ENCODE measurements at places on chromosomes 7 and 10.

GRCh38 chr7:28701731-28702130 lies 256.4 kb downstream of the TRIL start:
- no peak for DNase-seq

DNA sequence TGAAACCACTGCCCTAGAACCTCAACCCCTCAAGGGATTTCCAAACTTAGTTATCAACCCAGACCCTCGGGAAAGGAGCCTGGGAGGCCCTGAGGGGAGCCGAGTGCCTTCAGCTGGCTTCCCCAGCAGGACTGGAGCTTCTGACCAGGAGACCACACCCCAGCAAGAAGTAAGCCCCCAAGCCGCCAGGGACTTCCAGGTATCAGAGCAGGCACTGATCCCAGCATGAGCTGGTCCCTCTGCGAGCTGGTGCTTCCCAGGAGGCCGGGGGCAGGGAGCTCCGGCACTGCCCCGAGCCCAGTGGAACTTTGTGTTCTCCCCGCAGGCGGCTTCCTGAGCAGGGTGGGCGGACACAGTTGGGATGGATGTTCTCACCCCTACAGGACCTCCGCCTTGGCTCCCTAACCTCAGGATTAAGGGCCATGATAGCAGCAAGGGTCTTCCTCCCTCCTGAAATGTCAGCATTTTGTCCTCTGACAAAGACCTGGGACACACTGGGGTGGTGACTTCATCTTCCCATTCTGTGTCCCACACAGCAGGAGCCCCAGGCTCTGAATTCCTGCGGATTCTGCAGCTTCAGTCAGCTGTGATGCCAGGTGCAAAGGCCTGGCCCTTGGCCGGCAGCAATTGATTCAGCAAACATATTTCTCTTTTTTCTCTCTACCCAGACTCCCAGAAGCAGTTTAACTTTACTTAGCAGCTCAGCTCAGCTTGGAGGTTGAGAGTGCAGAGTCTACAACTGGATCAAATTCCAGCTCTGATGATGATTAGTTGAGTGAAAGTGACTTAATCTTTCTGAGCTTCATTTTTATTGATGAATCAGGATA lies 11.6 kb downstream of the ATP6V0E2 start:
- DNase-seq = no peak

GRCh38 chr7:112821345-112821744 lies 31.2 kb upstream of the TMEM168 start:
- no peak for DNase-seq

DNA sequence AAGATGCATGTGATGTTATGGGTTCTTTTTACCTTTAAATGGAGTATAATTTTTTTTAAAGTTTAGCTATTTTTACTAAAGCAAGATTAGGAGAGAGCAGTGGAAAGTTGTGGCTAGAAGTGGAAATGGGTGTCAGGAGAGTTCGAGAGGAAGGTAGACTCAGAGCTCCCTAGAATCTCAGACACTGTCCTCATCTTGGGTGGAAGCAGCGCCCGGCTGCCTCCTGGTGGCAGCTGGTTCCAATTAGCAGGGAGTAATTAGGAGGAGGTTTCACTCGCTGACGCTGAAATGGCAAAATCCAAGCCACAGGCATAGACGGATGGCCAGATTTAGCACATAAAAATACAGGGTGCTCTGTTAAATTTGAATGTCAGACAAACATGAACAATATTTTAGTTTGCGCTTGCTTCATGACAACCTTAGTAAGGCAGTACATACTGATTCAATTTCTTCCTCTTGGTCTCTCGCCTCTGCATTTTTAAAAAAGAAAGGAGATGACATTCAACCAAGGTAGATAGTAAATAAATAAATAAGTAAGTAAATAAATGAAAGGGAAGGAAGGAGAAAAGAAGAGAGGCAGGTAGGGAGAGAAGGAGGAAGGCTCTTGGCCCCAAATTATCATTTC lies 58.5 kb downstream of the LGI1 start:
- DNase-seq = no peak

DNA sequence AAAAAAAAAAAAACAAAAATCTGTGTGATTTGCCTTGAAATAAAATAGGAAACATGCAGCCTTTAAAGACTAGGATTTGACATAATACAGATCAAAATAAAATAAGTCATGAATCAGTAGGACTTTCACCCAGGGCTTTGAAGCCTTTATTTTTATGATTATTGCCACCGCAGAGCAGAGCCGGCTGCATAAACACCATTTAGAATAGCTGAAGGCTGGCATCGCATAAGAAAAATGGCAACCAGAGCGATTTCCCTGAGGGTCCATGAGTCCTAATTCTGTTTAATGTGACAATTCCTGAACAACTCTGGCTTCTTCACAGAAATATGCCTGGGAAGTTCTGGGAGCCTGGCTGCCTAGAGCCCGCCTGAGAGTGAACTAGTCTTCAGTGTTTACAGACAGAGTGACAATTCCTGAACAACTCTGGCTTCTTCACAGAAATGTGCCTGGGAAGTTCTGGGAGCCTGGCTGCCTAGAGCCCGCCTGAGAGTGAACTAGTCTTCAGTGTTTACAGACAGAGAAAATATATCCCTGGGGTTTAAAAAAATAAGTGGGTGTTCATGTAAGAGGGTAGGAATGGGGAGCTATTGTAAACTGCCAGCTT lies 112.0 kb downstream of the EEPD1 start:
- DNase-seq = no peak

DNA sequence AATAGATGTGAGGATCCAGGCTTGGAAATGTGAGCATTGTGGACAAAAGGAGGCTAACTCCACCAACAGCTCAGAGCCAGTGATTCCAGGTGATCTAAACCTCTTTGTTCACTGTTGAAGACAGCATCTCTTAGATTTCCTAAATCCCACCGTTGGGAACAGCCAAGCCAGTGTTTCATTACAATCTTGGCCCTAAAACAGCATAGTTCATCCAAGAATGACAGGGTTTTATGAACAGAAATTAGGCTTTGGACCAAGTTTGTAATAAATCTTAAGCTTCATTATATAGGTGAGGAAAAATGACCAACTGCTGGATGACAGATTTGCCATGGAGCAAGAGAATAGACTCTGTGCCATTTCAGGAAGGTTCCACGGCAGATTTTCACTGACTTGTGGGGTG lies 65.8 kb downstream of the MTURN start:
- no peak for DNase-seq

DNA sequence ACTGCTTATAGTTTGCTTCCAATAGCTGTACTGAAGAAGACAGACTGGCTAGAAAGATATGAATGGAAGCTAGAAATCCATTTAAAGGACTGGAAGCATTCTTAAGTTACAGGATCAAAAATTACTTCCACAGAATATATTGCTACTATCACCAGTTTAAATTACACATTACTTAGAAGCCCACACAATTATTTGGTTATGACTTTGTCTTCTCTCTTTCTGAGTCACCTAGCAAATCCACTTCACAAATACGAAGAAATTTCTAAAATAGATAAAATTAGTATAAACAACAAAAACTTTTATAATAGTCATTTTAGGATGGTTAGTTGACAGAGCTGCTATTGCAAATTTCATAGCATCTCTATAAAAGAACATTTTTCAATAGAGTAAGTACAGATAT lies 108.1 kb downstream of the SNX13 start:
- no peak for DNase-seq

GRCh38 chr7:121604627-121605316 lies 208.7 kb upstream of the FAM3C start:
- DNase-seq = no peak

DNA sequence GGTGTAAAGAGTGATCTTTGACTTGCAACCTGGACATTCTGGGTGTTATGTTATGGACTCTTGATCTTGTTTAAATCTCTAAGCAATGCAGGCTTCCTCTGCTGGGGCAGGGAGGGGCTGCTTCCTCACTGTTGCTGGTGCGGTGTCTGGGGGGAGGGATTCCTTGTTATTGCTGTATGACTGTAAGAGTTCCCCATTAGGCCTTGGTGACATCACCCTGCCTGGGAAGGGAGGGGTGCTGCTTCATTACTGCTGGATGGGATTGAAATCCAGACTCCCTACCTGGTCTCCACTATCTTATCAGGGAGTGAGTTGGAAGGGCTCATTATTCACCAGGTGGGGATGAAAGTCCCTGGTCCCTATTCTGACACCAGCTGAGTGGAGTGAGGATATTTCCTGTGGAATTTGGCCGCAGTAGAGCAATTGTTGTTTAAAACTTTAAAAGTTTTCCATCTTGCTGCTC lies 8.8 kb downstream of the OGDH start:
- DNase-seq = no peak

GRCh38 chr7:117872561-117873309 lies 506 bp downstream of the CTTNBP2 start:
- DNase-seq = peak; percentile 65

- DNase-seq = no peak
Observed at GRCh38 chr10:89575031-89575430, 39.6 kb upstream of the SLC16A12 start.

- no peak for DNase-seq
Observed at GRCh38 chr10:34049469-34049868, 715.0 kb upstream of the NRP1 start.

DNA sequence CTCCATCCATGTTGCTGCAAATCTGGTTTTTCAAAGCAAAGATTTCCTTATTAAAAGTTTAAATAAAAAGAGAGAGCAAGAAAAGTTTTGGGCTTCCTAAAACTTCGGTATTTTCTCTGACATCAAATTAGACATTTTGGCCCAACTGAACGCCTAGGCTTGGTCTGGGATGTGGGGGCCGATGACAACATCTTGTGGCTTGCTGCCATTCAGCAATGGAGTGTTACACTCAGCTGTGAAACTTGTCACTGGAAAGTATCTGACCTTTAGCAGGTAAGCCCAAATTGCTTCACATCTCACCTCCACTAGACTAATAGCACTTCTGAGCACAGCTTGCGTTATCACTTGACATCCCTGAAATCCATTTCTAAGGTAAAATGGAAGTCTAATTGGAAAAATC lies 320.6 kb downstream of the GATA3 start:
- no peak for DNase-seq

GRCh38 chr10:114869520-114869892 lies 47.9 kb downstream of the FHIP2A start:
- DNase-seq = no peak

DNA sequence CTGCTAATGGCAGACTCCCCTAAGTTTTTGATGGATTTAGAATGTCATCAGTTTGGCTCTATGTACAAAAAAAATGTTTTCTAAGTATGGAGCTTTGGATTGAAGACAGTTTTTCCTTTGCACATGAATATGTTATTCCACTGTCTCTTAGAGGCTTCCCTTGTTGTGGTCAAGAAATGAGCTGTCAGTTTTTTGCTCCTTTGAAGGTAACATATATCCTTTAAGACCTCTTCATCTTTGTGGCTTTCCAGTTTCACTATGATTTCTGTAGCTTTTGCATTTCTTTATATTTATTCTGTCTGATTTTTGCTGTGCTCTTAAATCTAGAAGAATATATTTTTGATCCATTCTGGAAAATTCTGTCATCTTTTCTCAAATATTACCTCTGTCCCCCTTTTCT lies 15.8 kb upstream of the ODAD2 start:
- no peak for DNase-seq

DNA sequence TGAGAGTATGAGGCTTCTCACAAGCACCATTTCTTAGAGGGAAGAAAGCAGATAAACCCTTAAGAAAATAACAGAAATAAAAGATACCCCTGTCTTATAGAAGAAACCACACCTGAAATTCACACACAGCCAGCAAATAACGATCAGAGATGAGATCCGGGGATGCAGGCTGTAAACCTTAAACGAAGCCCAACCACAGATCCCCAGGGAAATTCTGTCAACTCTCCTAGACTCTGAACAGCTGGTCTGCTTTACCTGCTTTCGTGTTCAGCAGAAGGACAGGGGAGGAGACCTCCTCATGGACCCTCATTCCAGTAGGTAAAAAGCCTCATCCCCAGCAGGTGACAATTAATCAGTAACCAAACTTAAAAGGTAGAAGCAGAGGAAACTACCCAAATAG lies 45.0 kb downstream of the VOPP1 start:
- DNase-seq = no peak

DNA sequence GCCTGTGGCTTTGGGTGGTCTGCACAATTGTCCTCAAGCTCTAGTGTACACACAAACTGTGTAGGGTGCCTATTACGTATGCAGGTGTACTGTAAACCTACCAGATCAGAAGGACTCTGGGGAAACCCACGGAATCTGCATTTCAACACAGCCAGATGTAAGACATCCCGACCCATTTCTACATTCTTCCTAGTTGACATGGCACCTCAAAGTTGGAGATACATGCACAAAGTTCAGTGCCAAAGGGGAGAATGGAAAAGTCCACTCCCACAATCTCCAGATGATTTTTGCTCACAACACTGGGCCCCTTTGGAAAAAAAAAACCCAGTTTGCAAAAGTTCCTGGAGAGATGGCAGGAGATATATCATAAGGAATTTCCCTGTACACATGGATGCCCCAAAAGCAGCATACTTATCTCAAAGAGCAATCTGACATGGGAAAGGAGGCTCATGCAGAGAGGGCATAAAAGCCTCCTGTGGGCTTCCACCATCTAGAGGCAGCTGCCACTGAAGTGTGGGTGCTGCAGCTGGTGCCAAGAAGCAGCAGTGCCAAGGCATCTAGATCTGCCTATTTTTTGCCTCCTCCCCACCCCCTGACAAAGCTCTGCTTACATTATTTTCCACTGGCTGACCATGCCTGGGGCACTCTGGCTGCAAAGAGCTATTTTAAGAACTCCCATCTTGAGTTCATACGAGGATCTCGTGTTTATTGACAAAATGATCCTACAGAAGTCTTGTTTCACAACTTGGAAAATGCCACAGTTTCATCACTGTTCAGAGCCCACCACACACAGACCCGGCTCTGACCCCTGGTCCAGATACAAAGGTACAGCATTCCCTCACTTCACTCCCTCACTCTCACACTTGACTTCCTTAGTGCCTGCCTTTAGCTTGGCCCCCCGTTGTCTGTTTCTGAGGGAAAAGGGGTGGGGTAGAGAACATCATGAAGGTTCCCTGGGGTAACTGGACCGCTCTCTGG lies 12.9 kb downstream of the TECTB start:
- no peak for DNase-seq

DNA sequence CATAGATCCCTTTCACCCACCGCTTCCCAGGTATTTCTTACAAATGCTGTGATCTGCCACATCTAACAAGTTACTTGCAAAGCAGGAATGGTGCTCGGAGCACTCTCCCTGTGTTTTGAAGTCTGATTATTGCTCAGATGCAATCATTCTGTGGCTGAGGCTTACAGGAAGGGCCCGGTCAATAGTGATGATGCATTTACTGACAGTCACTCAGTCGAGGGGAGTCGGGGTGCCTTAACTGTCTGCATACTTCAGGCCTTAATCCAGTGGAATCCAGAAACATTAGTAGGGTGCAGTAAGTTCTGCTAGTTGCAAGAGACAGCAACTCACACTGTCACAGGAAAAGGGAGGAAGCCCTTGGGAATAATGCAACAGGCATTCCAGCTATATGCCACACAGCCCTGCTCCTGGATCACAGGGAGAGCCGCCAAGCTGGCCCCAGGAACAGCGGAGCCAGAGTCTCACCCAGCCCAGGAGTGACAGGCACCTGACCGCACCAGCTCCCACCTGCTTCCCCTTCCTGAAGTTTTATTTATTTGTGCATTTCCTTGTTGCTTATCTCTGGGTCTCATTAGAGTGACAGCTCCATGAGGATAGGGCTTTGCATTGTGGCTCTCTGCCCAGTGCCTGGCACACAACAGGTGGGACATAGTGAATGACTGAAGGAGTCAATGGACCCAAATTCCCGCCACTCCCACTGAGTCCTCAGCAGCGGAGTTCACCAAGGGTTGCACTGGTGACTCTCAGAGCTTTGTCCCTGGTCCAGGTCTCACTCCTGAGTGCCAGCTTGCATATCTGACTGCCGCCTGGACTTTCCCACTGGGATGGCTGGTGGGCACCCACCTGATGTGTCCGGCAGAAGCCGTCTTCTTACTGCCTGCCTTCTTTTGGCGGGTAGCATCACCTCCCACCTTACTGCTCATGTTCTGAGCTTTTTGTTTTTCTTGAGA lies 212.5 kb upstream of the SH2B2 start:
- no peak for DNase-seq

- DNase-seq = peak; percentile 50
Observed at GRCh38 chr10:79400146-79401004, 45.0 kb downstream of the ZCCHC24 start.
